Stimulated activated CD4-positive, alpha-beta T cell treated with anti-CD3 and anti-CD28 coated beads, TNF-alpha, amount 100 ng/mL, for 24 hours (primary cell): ENCODE measurements at places on chromosomes 12 and 14.

- DNase-seq: no peak
These were observed 90.0 kb downstream of the FBXL14 start for GRCh38 chr12:1504304-1504894.

GRCh38 chr12:88391556-88391955 is 188.7 kb downstream of the KITLG start:
- DNase-seq: no peak

- no peak for DNase-seq
These were observed 32.4 kb downstream of the IQSEC3 start for GRCh38 chr12:98924-99352.

DNA sequence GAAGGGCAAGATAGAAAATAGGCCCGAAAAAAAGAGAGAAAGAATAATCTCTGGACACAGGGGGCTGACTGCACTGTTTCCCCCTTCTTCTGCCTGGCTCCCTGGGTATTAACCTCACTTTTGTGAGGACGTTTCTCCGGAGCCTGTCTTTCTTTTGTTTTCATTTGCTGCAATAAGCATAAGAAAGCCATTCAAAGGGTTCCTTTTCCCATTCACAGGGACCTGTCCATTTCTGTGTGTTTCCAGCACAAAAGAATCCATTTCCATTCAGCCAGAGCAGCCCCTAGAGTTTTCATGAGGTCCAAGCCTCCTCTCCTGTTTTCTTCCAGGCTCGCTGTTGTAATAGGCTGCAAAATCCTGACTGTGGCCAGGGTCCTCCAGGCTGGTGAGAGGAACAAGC is 16.8 kb downstream of the PLXNC1 start:
- no peak for DNase-seq

DNA sequence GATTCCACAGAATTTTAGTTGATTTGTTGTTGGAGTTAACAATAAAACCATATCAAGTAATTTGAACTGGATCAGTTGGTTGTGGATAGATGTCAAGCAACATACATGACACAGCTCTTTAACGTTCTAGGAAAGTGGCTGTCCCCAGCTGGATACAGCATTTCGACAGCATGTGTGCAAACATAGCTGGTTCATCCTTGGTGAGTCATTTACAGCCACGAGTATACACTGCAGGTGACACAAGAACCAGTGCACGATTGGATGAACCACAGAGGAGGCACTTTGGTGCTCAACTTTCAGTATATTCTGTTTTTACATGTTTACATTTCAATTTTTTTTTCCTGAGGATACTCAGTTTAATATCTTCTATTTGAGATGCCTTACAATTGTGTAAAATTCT is 242.4 kb downstream of the TMEM117 start:
- DNase-seq: no peak

GRCh38 chr14:85590784-85591183 is 60.8 kb downstream of the FLRT2 start:
- DNase-seq: no peak
